Stimulated activated CD4-positive, alpha-beta T cell treated with anti-CD3 and anti-CD28 coated beads, Interleukin-15, amount 100 ng/mL, for 48 hours (primary cell): ENCODE measurements at places on chromosomes 7 and 10.

DNA sequence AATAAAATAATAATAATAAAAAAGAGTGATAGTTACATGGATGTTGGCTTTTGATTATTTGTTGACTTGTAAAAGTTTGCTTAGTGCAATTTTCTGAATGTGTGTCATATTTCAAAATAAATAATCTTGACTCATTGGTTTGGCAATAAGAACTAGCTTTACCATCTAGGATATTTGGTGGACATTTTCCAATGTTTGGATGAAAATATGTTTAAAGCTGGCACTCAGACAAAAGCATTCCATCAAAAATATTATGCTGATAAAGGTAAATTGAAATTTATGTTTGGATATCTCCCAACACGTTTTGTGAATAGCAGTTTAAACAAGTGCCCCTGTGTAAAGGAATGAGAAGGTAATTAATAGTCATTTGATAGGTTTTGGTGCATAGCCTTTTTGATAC is 62.5 kb upstream of the KCNMA1 start:
- no peak for DNase-seq

- no peak for DNase-seq
Measured at GRCh38 chr7:30065746-30066145, 37.5 kb downstream of the PLEKHA8 start.

- DNase-seq = no peak
Measured at GRCh38 chr7:64182036-64182790, 24.8 kb upstream of the ZNF735 start.

DNA sequence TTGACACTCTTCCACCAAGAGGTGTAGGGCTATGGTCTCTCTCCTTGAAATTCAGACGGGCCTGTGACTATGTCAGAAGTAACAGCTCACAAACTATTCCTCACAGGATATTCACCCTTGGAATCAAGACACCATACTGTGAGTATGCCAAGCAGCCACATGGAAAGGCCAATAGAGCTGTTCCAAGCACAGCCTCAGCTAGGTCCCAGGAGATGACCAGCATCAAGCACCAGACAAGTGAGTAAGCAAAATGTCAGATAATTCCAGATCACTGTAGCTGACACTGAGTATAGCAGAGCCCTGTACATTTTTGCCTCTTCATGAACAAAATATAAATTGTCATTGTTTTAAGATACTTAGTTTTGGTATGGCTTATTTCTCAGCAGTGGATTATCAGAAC is 88.1 kb upstream of the KCND2 start:
- DNase-seq = no peak

DNA sequence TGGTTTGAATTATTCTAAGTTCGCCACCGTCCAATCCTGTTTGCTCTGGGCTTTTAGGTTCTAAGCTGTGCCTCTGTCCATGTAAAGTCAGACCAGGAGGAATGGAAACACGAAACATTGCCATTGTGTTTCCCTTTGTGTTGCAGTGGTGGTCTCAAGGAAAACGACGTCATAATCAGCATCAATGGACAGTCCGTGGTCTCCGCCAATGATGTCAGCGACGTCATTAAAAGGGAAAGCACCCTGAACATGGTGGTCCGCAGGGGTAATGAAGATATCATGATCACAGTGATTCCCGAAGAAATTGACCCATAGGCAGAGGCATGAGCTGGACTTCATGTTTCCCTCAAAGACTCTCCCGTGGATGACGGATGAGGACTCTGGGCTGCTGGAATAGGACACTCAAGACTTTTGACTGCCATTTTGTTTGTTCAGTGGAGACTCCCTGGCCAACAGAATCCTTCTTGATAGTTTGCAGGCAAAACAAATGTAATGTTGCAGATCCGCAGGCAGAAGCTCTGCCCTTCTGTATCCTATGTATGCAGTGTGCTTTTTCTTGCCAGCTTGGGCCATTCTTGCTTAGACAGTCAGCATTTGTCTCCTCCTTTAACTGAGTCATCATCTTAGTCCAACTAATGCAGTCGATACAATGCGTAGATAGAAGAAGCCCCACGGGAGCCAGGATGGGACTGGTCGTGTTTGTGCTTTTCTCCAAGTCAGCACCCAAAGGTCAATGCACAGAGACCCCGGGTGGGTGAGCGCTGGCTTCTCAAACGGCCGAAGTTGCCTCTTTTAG is 46.3 kb upstream of the DMBT1 start:
- no peak for DNase-seq

GRCh38 chr10:92316610-92317009 is 25.6 kb downstream of the MARCHF5 start:
- no peak for DNase-seq

DNA sequence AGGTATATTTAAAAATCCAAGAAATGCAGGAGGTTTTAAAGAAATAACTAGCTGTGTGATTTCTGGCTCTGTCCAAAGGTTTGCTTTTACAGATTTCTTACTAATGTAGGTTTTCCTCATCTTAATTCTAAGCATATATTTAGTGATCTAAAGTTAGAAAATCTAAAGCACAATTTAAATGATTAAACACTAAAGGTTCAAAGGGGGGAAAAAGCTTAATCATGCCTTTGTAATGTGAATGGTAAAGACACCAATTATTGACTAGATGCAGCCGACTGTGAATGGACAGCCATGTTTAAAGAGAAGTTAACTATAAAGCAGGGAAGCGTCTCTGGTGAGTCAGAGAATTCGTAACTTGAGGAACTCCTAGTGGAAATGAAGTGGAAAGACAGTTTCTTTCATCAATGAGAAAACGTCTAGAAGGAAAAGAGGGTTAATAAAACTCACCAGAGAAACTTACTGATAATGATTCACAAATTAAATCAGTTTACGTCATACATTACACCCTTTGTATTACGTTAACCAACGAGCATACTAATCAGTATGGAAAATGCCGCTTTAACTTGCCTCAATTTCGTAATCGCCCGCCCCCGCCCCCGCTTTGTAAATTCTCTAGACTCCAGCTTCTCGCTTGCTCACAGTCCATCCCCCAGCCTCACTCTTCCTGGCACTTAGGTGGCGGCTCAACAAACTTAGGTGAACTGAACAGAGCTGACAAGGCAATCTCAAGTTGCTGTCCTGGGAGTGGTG is 1.1 kb upstream of the HBP1 start:
- peak; percentile 52 for DNase-seq

DNA sequence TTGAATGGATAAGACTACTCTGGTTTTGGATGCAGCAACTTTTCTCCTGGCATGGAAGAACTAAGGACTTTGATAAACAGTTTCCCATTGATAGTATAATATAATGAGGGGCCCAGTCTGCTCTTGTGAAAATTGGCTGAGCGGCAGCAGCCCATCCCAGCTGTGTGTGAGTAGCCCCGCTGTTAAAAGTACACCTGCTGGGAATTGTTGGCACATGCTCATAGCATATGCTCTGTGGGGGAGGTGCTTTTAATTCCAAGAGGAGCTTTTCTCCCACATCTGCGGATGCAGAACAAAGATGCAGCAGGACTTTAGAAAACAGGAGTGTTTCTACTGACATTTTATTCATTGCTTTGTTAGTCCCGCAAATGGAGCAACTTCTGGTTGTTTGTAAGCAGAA is 19.0 kb downstream of the SRI start:
- no peak for DNase-seq

- DNase-seq = no peak
Measured at GRCh38 chr7:765383-765782, 38.3 kb upstream of the PRKAR1B start.

DNA sequence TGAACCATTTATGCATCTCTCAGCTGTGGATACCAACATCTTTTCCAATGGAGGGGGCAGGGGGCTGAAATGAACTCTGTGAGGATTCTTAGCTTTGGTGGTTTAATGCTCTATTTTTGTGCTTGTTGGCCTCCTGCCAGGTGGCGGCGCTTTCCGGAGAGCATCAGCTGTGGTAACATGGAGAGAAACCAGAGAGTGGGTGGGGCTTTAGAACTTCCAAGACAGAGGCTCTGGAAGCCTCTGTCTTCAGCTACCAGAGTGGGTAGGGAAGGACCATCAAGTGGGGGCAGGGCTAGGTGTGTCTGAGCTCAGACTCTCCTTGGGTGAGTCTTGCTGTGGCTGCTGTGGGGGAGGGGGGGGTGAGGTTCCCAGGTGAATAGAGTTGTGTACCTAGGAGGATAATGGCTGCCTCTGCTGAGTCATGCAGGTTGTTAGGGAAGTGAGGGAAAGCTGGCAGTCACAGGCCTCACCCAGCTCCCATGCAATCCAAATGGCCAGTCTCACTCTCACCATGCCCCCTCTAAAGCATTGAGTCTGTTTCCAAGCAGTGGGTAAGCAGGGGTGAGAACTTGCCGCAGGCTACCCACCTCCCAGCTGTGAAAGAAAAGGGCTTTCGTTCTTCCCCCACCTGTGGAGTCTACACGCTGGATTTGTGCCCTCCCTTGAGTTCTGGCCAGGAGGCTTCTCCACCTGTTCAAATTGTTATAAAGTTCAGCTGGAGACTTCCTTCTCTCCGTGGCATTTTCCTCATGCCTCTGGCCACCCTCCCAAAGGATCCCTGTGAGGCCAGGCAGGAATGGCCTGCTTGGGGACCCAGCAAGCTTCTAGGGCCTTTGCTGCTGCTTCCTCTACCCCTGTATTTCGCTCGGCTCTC is 527.0 kb downstream of the NEBL start:
- no peak for DNase-seq

GRCh38 chr7:82204694-82205093 is 238.9 kb downstream of the CACNA2D1 start:
- DNase-seq = no peak

DNA sequence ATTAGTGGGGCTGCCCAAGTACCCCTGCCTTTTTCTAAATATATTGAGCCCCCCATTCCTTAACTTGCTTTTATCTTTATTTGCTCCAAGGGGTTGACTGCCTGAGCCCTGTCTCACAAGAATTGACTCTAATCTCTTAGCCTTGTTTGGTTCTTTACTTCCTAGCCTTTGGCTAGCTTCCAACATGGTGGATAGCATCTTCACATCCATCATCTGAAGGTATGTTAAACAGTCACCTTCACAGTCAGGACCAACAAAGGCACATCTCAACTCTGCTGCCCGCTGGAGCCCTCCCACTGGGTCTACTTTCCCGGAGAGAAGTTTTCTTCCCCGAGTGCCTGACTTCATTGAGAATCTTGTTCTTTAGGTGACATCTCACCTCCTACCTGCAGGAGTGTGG is 329.5 kb downstream of the GPR158 start:
- no peak for DNase-seq

DNA sequence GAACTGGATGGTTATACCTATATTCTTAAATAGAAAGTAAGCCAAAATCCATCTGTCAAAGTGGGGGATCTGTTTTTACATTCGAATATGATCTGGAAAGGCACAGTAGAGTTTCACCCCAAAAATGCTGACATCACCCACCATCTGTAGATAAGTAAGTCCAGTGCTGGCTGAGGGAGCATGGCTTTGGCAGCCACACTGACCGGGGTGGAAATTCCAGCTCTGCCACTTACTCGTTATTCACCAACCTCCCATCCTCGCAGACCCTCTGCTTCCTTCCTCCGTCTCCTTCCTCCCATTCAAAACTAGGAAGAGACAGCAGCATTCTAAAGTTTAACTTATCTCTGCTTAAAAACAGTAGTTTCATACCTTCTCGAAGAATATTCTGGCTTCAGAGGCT is 84.9 kb upstream of the GATA3 start:
- no peak for DNase-seq

DNA sequence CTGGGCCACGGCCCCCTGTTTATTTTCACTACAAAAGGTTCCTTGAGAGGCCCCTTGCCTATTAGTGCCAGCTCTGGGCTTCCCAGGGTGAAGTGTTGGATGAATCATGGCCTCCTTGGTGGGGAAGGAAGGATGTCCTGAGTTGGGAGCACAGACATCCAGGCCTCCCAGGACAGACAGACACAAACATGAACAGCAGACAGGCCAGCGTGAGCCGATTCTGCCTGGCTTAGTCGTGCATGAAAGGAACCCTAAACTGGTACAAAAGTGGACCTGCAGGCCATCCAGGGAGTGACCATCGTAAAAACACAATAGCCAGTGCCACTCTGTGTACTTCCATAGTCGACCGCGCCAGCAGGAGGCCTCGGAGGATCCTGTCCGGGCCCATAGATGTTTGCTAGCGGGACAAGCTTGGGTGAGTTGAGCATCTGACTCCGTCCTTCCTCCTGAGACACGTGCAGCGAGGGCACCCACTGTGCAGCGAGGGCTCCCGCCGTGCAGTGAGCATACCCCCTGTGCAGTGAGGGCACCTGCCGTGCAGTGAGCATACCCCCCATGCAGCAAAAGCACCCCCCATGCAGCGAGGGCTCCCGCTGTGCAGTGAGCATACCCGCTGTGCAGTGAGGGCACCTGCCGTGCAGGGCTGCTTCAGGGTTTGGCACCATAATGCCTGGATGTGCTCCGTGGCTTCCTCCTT is 51.3 kb upstream of the PRKAR1B start:
- DNase-seq = no peak

- no peak for DNase-seq
Measured at GRCh38 chr10:25815999-25816768, 117.8 kb upstream of the MYO3A start.

GRCh38 chr7:146216396-146217041 is 99.9 kb downstream of the CNTNAP2 start:
- no peak for DNase-seq

DNA sequence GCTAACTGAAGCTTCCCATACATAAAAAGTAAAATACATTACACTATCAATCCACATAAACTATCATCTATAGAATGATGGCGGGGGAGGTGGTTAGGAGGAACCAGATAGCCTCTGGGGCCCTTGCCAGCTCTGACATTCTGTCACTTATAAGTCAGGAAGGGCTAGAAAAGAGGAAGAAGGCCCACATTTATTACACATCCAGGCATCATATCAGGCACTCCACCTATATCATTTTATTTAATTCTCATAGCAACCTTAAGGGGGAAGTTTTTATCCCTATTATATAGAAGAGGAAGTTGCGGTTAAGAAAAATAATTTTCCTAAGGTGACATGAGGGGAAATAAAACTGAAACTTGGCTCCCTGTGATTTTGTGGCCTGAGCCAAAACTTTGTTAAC is 29.9 kb downstream of the HEPACAM2 start:
- no peak for DNase-seq

- no peak for DNase-seq
Measured at GRCh38 chr7:51186531-51186930, 130.1 kb downstream of the COBL start.

DNA sequence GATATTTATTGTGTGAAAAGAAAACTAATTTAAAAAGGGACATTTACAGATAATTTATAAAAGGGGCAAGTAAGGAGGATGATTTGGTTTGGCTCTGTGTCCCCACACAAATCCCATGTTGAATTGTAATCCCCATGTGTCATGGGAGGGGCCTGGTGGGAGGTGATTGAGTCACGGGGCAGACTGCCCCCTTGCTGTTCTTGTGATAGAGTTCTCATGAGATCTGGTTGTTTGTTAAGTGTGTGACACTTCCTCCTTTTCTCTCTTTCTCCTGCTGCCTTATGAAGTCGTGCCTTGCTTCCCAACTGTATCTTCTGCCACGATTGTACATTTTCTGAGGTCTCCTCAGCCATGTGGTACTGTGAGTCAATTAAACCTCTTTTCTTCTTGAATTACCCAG is 171.0 kb upstream of the SEMA3E start:
- no peak for DNase-seq

GRCh38 chr7:37441386-37441760 is 7.3 kb downstream of the ELMO1 start:
- no peak for DNase-seq
